Stimulated activated CD8-positive, alpha-beta memory T cell treated with anti-CD3 and anti-CD28 coated beads, Interleukin-15, amount 100 ng/mL, for 4 hours (primary cell): ENCODE measurements at places on chromosomes 4 and X.

GRCh38 chrX:119970574-119970973 is 27.0 kb upstream of the NKAP start:
- no peak for DNase-seq

GRCh38 chrX:39969099-39969818 is 128.5 kb downstream of the BCOR start:
- DNase-seq: no peak

DNA sequence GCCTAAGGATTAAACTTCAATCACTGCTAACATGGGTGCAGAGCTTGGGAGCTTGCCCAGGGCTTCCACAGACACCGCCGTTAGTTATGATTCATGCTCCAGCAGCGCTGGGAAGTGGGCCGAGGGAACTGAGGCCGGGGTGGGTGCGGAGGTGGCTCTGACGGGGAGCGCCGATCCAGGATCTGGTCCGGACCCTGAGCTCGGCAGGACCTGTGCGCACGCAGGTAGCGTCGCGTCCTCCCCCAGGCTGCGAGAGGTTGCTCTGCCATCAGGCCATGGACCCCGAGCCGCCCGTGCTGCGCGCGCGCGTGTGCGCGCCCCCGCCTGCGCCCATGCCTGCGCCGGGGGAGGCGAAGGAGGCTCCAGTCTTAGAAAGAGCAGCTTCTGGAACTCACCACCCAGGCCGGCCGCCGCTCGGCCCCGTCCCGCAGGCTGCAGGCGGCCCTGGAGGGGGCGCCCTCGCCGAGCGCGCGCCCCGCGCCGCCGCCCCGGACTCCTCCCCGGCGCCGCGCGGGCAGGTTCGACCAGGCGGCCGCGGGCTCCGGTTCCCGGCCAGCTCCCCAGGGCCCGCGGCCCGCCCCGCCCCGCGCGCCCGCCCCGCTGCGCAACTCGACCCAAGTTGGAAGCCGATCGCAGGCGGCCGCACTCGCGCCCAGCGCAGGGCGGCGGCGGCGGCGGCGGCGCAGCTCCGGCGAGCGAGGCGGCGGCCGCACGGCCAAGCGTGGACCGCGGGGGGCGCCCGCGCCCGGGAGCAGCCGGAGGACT is 732 bp upstream of the ADRA2C start:
- no peak for DNase-seq

DNA sequence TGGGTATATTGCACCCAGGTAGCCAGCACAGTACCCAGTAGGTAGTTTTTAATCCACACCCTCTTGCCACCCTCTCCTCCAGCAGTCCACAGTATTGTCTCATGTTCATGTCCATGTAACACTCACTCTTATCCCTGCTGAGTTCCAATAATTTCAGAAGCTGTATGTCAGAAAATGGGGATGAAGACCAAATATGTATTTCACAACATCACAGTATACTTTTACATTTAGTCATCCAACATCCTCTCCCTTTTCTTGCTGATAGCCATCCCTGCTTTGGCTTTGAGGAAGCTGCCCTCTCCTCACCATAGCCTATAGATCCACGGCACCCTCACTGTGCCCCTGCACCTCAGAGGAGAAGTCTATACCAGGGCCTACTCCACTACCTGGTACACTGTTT is 126.0 kb upstream of the LDB2 start:
- DNase-seq: no peak

DNA sequence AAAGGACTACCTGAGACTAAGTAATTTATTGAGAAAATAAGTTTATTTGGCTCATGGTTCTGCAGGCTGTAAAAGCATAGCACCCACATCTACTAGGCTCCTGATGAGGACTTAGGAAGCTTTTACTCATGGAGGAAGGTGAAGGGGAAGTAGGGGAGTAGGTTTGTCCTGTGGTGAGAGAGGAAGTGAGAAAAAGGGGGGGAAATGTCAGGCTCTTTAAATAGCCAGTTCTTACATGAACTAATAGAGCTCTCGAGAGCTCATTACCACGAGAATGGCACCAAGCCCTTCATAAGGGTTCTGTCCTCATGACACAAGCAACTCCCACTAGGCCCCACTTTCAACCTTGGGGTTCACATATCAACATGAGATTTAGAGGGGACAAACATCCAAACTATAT is 125.5 kb upstream of the NRK start:
- DNase-seq: no peak

DNA sequence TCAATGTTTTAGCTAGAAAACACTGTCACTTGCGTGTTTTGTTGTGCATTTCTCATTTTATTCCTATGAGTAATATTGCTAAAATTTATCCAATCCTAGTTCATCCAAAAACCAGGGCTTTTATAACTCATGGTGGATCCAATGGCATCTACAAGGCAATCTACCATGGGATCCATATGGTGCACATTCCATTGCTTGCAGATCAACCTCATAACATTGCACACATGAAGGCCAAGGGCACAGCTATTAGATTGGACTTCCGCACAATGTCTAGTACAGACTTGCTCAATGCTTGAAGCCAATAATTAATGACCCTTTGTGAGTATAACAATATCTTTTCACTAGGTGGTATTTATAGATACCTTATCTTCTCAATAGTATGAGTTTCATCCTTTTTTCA is 57.2 kb upstream of the UGT2B7 start:
- DNase-seq: no peak

GRCh38 chrX:116499780-116500179 is 37.0 kb upstream of the CT83 start:
- no peak for DNase-seq

DNA sequence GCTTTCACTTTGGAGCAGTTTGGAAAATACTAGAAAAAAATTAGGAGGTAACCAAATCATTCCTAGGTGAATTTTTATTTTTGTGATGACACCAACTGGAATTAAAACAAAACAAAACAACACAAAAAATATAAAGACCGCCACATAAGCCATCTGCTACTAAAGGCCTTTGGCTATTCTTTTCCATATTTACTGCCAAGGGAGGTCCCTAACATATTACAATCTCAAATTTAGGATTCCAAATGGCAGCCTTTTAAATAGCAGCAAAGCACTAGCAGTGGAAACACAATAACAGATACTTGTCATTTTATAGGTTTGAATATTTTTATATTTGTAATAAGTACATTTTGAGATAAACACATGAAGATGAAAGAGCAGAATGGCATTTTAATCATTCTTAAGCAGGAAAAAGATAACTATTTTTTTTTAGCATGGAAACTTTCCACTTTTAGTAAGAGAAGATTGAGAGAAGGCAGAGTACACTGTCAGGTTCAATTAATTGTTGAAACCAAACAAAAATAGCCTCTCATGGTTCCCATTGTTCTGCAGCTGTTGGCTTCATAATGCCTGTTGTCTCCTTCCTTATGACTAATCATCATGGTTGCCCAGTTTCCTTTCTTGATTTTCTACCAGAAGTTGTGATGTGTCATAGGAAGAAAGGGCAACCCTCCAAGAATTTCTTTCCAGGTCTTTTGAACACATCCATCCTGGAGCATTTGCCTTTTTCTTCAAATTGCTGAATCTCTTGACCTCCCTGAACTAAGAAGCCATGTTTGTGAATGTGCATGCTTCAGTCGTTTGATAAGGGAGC is 219.0 kb upstream of the EMCN start:
- DNase-seq: no peak

GRCh38 chr4:1060621-1061020 is 49.2 kb downstream of the FGFRL1 start:
- DNase-seq: no peak

- no peak for DNase-seq
Observed at GRCh38 chrX:112056886-112057285, 25.7 kb downstream of the TRPC5 start.

- DNase-seq: no peak
Observed at GRCh38 chr4:67512501-67512900, 32.8 kb downstream of the CENPC start.

DNA sequence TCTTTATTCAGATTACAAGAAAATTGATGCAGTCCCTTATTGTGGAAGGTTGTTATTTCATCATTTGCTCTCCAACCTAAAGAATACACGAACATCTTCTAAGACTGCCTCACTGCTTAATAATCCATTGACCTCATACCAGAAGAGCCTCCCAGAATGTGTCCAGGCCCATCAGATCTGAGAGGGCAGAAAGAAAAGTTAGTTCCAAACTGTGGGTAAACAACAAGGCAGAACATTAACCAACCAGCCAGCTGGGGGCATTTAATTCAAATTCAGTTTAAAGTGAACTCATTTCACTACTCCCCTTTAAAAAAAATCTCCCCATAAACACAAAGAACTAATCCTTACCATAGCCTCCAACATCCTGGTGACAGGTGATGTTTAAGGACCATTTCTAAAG is 13.8 kb downstream of the GPC4 start:
- DNase-seq: no peak

GRCh38 chr4:7744142-7744804 is 195.4 kb downstream of the AFAP1 start:
- no peak for DNase-seq

- DNase-seq: no peak
Observed at GRCh38 chr4:178937130-178937529, 1494.9 kb upstream of the AGA start.

DNA sequence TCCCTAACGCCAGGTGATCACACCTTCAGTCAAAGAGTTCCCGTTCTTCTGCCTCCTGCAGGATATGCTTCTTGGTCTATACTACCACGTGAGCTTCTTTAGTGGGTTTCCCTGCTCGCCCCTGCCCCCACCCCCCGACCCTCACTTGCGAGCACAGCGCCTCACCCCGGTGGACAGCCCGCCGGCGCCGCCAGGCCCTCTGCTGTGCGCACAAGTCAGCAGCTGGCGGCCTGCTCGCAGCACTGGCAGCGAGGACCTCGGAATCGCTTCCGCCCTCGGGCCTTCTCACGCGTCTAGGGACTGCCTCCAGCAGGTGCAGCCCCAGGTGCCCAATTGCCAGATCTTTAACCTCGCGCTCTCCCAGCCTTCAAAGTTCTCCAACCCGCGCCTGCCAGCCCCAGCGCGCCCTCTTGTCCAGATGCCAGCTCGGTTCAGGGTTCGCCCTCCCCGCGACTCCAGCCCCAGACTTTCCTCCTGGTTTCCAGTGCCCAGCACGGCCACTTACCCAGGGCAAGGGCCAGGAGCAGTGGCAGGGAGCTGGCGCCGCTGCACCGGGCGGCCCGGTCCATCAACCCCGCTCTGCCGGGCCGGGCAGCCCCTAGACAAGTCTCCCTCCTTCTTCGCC is 454 bp downstream of the BTC start:
- DNase-seq: no peak

DNA sequence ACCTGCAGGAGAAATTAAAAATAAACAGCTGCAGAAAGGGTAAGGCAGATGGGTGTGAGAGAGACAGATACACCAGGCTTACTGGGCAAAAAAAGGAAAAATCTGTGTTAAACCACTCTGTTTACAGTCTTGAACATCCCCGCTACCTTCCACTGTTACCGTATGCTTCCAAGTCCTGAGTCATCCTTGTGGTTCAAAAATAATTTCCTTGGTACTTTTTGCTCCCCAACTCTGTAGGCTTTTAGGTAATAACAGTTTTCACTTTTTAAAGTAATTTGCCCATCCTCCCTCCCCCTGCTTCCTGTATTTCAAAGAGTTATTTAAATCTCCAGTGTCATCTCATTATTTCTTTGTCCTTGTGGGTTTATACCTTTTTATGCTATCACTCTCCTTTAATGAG is 210.1 kb upstream of the FAT4 start:
- DNase-seq: no peak

- DNase-seq: no peak
Observed at GRCh38 chrX:123648028-123648810, 84.6 kb downstream of the THOC2 start.

GRCh38 chrX:15254852-15255251 is 15.0 kb downstream of the ASB9 start:
- DNase-seq: no peak

- DNase-seq: no peak
Observed at GRCh38 chr4:106746451-106746850, 289.7 kb downstream of the DKK2 start.

DNA sequence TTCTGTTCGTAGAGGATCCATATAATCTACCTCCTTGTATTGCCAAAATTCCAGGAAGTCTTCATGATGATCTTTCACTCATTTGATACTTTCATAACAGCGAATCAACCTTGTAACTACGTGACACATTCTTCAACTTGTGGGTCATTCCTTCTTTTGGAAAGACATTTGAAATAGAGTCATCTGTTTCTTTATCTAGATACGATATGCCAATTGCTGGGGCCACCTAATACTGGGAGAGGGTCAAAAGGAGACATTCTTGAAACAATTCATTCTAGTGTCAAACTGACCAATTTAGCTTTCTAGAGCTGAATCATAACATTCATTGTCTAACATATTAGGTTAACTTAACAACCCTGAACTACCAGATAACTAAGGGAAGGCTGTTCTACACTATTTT is 62.9 kb upstream of the SMAD1 start:
- no peak for DNase-seq

DNA sequence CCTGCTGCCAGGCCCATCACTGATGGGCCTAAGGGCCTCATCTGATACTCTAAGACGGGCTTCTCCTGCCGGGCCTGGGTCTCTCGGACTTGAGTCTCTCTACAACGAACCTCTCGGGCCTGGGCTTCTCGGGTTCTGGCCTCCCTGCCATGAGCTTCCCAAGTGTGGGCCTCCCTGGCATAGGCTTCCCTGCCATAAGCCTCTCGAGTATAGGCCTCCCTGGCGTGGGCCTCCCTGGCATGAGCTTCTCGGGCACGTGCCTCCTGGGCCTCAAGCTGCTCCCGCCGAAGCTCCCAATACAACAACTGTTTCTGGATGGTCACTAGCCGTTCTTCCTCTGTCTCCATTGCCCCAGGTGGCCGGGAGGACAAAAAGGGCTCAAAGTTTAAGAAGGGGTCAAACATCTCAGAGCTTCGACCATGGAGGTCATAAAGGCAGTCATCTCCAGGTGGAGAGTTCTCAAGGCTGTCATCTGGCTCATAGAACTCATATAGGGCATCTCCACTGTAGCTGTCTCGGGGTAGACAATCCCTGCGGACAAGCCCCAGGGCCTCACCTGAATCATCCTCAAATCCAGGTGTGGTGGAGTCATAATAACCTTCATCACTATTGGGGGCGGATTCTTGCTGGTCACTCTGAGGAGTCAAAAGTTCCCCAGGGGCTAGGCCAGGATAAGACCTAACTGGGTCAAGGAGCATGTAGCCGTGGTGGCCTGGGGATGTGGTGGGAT is 14.1 kb downstream of the AMER1 start:
- no peak for DNase-seq

- no peak for DNase-seq
Observed at GRCh38 chr4:38106886-38107514, 146.8 kb downstream of the PTTG2 start.

- DNase-seq: no peak
Observed at GRCh38 chrX:72128881-72129280, 2.8 kb downstream of the RTL5 start.

DNA sequence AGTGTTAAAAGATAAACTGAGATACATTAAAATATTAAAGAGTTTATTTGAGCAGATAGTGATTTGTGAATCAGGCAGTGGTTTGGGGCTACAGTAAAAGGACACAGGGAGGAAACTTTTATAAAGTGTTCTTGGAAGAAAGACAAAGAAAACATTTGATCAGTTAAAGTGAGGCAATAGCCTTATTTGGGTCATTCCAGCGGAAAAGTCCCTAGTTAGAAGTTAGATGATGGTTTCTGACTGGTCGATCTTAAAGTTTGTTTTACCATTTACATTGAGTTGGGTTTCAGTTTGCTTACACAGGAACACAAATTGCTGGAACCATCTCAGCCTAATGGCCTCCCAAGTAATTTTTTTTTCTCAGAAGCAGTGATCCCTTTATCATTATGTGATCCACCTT is 69.7 kb downstream of the PPP1R2C start:
- DNase-seq: no peak

GRCh38 chr4:104693601-104694201 is 199.0 kb upstream of the CXXC4 start:
- DNase-seq: no peak
